Lung microvascular endothelial cell (primary cell): ENCODE measurements at places on chromosomes 6 and 20. TPM values are rescaled to one million over a fixed set of nuclear protein-coding genes. Genes with fewer than 3 reads are reported as not detected.

DNA sequence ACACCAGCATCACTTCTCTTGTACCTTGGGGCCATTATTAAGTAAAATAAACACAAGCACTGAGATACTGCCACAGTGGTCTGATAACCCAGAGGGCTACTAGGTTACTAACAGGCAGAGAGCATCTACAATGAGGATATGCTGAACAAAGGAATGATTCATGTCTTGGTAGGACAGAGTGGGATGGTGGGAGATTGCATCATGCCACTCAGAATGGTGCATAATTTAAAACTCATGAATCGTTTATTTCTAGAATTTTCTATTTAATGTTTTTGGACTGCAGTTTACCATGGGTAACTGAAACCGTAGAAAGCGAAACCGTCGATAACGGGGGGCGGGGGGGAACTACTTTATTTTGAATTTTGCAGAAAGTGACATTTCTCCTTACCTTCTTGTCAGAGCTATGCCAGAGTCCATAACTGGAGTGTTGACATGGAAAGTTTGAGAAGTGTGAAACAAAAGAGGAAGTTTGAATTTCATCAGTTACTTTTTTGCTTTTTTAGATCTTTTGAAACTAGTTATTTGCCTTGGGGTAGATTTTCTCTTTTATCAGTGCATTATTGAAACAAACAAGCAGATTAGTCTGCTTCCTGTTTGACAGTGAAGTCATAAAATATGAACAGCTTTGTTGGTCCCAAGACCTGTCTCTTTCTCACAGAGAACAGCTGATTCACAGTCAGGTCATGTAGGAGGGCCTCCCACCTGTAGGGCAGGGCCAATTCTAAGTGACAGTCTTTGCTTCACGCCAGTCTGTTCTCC lies 124.9 kb downstream of the KLHL32 start:
- DNase-seq, result no peak

DNA sequence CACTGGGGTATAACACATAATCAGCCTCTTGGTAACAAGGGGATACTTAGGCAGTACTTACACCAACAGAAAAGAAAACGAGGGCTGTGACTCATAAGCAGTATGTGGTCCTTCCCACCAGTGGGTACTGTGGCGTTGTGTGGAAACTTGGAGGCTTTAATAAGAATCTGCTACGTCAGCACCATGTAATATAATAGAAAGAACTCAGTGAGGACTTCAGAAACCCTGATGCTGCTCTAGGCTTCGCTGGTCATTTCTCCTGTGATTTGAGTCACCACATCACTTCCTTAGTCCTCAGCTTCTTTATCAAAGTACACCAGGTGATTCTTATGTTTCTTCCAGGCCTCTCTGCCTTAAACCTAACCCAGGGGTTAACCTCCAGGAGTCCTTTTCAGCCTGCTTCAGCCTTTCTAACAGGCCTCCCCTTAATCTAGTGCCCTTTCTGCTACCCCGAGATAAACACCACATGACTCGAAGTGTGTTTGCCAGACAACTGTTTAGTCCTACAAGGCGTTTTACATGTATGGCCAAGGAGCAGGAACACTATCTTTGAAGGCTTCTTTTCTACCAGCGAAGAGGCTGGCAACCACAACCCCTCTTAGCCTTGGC lies 68.5 kb downstream of the FYN start:
- DNase-seq, result peak; percentile 82

BCAS1 gene
- not detected in 2 replicates for total RNA-seq

- DNase-seq, result no peak
Observed at GRCh38 chr6:74733830-74734620, 471.8 kb downstream of the COL12A1 start.

DNA sequence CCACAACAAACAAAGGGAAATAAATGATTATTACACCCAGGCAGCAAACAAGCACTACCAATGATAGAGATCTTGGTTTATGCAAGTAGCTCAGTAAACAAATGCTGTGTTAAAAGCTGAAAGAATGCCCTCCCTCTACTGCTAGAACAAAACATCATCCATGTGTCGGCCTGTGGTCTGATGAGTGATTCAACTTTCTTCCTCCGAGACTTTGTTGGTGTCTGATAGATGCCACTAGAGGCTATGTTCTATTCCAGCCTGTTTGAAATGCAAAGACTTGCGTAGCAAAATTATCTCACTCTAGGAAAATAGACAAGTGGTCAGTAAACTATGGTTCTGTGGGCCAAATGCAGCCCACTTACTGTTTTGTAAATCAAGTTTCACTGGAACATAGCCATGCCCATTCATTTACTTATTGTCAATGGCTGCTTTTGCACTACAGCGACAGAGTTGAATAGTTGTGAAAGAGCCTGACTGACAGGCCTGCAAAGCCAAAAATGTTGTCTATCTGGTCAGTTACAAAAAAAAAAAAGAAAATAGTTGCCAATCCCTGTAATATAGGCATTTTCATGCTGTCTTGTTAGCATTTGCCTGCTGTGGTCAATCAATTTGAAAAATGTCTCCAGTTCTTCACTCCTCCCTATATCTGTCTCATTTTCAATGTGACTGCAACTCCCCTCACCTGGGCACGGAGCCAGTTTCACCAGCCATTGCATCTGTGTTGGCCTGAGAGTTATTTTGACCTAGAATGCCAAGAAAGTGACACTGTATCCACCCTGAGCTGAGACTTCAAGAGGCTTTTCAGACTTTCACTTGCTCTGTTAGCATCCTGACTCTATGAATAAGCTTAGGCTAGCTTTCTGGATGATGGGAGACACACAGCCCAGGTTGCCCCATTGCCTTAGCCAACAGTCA lies 544.6 kb upstream of the BTBD3 start:
- DNase-seq, result no peak

DNMT3B gene
- 0.60 and 1.3 TPM in 2 replicates for total RNA-seq

DNA sequence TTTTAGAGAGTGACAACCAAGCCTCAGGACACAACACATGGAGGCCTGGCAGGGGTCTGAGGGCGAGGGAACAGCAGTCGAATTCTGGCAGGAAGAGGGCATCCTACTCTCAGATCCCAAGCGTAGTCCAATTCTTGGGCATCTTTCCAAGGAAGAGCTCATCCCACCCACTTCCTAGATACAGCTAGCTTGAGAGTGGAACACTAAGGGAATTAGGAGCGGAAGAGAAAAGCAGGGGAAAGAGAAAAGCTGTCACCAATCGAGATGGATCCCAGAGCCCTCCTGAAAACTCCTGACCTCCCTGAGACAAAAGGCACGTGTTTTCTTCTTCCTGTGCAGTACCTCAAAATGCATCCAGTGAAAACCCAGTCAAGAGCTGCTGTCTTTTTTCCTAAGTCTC lies 67.1 kb downstream of the GFOD1 start:
- DNase-seq, result peak; percentile 41

- peak; percentile 26 for DNase-seq
Observed at GRCh38 chr20:38726804-38727606, 2.7 kb downstream of the SLC32A1 start.

- no peak for DNase-seq
Observed at GRCh38 chr6:88107241-88107640, 58.9 kb downstream of the CNR1 start.

ACTR5 gene
- total RNA-seq, result 4.1 and 4.8 TPM in 2 replicates

ADTRP gene
- 0.20 and 0.87 TPM in 2 replicates for total RNA-seq

TAP2 gene
- total RNA-seq, result 15.0 and 30.4 TPM in 2 replicates

ADGRB3 gene
- not detected in 2 replicates for total RNA-seq

DNA sequence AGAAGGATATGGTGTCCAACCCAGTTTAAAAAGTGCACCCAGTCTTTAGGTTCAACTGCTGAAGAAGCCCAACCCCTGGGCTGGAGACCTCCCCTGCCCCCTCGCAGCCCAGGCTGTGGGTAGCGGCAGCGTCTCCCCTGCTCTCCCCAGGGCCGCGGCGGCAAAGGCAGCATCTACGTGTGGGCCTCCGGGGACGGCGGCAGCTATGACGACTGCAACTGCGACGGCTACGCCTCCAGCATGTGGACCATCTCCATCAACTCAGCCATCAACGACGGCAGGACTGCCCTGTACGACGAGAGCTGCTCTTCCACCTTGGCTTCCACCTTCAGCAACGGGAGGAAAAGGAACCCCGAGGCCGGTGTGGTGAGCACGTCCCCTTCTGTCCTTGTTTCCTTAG lies 77.6 kb downstream of the BFSP1 start:
- no peak for DNase-seq
